Activated CD4-positive, alpha-beta T cell treated with anti-CD3 and anti-CD28 coated beads, Interleukin-2, amount 50 U/mL, for 4 hours (primary cell): ENCODE measurements at places on chromosomes 16 and 17.

DNA sequence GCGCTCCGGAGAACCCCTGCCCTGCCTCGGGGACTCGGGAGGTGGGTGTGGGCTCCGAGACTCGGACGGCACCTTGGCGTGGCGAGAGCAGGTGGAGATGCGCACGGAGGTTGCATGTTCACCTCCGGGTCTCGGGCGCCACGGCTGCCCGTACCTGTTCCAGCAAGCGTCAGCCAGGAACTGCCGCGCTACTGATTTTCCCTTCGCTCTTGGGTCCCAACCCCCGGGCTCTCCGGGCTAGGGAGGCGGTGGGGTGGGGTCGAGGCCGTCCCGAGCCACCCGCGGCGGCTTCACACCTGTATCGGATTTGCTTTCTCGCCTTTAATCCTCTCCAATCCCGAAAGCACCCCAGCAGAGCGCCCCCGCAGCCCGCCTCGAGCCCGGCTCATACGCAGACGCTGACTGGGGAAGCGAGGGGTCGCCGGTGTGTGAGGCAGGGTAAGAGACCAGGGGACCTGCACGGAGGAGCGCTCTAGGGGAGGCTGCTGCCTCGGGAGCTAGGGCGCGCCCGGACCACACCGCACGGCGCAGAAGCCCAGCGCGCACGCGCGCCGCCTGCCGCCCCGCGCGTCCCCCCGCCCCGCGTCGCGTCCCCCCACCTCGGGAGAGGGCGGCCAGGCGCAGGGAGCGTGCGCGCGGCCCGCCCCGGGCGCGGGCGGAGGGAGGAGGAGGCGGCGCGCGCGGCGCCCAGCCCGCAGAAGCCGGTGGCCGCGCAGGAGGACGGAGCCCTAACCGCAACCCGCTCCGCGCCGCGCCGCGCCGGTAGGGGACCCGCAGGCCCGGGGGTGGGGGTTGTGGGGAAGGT is at the start of gene DUSP14:
Gene DUSP14, plus strand, starts transcription at position 695 of the 805 bp plus-strand sequence. CDS start 22,382 bp downstream, outside the sequence.
- DNase-seq, result peak; percentile 76

DNA sequence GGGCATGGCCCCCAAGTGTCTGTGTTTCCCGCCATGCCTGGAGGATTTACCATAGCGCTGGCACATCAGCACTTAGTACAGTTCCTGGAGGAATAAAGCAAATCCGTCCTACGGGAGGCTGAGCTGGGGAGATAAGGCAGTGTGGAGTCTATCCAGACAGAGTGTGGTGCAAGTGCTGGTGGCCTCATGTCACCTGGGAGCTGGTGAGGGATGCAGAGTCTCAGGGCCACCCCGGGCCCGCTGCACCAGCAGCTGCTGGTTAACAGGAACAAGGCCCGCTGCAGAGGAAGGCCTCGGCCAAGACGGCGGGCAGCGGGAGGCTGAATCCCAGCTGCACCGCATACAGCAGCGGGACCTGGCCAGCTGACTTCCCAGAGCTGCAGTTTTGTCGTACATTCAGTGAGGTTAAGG is 57.3 kb upstream of the CDC42EP4 start:
- DNase-seq, result no peak

DNA sequence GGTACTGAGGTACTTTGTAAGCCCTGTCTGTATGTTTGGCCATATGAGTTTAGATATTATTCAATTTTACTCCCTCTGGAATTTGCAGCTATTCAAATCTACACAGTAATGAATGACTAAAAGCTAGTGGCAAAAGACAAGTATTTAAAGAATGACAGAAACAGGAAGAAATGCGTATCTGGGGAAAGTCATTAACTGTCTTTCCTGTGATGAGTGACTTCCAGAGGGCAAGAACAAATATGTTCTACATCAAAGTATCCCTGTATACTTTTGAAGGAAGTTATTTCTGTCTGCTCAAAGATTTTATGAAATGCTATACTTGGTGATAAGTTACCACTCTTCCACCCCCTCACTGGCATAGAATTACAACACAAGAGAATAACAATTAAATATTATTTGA is 489.3 kb upstream of the SOX9 start:
- no peak for DNase-seq

DNA sequence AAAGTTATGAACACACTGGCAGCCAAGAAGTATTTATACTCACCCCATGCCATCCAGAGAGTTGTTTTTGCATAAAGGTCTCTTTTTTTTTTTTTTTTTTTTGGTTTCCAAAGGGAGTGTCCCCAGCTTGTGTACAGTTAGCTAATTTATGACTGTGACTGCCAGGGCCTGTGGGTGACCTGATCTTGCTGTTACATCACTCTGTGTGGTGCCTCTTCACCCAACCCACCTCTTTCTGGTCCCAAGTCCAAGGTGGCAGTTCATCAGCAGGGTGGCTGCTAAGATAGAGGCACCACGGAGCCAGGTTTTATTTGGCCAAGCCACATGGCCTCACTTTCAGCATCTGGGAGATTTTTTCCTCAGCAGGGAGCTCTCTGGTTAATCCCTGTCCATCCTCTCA is at the start of gene NOS2:
Gene NOS2, minus strand, starts transcription at position 8 of the 400 bp plus-strand sequence. CDS start 1,720 bp downstream, outside the sequence.
- no peak for DNase-seq

DNA sequence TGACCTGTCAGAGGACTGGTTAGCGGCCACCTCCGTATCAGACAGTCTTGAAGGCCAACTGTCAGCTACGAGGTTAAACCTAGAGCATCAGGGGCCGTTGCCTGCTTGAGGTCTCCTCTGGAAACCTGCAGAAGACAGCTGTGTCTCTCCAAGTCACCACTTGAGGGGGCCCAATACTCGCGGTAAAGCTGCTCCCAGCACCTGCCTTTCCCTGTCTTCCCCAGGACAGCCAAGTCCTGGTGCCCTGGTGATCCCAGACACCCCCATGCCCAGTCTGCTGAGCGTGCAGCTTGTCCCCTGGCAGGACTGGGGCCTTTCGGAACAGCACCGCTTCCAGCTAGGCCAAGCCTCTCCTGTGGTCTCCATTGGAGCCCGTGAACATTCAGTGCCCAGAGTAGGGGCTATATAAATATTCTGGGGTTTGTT is 80.1 kb downstream of the DNAH17 start:
- peak; percentile 48 for DNase-seq

- DNase-seq, result no peak
Measured at GRCh38 chr16:4682084-4682591, 11.2 kb upstream of the NUDT16L1 start.

DNA sequence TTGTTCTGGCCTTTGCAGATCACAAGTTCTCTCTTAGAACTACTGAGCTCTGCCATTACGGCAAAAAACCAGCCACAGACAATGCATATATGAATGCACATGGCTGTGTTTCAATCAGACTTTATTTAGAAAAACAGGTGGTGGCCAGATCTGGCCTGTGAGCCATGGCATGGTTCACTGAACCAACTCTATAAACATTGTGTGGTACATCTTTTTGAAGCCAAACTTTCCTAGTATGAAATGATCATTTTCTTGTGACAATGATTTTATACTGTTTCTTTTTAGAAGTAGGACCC is 65.9 kb upstream of the AMZ2 start:
- no peak for DNase-seq

- DNase-seq, result no peak
Measured at GRCh38 chr16:21033704-21034103, 116.9 kb downstream of the DNAH3 start.

DNA sequence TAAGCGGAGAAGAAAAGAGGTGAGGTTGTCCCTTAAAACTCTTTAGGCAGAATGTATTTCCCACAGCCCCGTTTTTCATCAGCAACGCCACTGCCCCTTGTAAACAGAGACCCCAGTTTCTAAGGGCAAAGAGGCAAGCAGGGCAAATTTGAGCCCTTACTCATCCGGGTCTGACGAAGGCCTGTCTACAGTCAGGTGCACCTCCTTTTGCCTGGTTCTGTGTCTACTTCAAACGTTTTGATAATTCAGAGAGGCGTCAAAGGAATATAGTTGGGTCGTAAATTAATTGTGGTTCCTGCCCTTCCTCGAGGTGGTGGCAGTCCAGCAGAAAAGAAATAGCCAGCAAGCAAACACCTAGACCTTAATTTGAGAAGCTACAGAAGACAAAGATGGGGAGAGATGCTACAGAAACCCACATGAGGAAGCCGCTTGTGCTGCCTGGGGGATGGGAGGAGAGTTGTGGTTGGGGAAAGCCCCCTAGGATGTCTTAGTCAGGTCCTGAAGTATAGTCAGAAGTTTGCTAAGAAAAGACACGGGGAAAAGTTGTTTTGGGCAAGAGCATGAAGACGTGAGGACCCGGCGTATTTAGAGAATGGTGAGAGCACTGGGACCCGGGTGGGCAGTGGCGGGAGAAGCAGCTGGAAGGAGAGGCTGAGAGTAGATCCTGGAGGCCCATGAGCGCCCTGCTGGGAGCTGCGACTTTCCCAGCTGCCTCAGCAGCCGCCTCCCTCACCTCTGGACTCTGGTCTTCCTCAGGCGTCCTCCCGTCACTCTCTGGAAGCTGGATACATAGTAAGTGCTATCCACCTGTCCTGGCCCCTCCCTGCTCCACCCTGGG is 2.4 kb downstream of the FBRS start:
- peak; percentile 80 for DNase-seq

GRCh38 chr17:9488556-9488955 is 87.1 kb downstream of the STX8 start:
- no peak for DNase-seq

DNA sequence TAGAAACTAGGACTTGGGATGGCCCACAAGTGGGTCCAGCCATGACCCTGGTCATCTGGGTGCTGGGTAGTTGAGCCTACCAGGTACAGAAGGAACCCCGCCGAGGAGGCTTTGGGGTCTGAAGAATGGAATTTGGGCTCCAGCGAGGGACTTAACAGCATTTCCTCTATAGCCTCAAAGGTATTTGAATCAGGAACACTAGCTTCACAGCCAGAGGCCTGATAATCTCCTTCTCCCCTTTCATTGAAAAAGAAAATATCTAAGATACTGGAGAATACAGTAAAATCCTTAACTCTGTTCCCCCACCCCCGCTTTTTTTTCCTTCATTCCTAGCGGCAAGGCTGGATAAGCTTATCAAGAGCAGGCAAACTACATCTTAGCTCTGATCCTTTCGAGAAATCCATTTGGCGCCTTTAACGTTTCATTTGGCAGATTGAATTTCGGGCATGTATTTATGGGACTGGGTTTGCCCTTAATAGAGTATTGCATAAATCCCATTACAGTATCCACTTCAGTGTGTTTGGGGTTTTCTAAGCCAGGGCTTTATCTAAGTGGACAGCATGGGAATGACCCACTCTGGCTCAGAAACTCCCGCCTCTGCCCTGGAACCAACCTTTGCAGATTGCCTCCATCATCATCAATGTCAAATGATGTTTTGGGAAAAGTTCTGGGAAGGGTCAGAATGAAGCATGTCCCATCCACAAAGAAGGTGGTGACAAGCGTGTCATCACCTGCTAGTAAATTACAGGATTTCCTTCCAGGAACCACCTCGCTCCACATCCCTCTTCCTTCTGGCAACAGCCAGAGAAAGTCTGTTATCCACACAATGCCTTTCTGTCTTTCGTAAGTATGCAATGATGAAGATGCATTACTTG is 36.9 kb downstream of the XYLT1 start:
- no peak for DNase-seq

- DNase-seq, result no peak
Measured at GRCh38 chr17:58632324-58633314, 59.2 kb downstream of the TEX14 start.

GRCh38 chr17:28613931-28614381 is at the start of gene RSKR:
Gene RSKR, minus strand, starts transcription at chr17:28614185. Its CDS starts 24 bp downstream, at chr17:28614161.
- no peak for DNase-seq

DNA sequence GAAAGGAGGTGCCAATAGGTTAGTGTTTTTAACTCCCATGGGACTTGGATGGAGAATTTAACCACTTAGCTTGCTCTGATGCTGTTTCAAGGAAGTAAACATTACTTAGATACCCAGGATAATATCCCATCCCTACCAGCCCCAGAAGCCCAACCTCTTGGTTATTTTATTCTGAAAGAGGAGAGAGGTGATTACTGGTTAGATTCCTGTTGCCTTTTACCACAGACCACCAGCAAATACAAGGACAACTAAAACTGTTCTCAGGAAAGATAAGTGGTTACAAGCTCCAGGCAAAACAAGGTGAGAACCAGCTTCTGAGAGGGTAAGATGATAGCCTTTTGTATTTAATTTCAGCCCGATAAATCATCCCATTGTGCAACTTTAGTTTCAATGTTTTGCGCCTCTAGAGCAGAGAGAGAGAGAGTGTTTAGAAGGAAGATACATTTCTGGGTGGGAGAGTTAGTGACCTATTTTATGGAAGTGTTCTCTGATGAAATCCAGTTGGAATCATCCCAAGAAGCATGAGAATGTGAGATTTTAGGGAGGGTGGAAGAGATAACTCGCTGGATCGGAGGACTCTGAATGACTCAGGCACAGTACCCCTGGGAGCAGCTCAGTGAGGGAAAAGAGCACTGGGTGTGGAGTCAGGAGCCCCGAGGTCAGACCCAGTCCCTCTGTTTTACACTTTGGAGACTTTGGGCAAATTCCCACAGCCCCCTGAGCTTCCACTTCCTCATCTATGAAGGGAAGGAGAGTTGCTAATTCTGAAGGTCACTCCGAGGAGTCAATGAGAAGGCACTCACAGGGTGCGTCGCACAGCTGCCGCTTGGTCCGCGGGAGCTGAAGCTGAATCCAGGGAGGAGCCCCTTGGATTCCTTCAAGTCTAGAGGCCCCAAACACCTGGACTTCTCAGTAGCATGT is 12.1 kb downstream of the GLP2R start:
- no peak for DNase-seq

DNA sequence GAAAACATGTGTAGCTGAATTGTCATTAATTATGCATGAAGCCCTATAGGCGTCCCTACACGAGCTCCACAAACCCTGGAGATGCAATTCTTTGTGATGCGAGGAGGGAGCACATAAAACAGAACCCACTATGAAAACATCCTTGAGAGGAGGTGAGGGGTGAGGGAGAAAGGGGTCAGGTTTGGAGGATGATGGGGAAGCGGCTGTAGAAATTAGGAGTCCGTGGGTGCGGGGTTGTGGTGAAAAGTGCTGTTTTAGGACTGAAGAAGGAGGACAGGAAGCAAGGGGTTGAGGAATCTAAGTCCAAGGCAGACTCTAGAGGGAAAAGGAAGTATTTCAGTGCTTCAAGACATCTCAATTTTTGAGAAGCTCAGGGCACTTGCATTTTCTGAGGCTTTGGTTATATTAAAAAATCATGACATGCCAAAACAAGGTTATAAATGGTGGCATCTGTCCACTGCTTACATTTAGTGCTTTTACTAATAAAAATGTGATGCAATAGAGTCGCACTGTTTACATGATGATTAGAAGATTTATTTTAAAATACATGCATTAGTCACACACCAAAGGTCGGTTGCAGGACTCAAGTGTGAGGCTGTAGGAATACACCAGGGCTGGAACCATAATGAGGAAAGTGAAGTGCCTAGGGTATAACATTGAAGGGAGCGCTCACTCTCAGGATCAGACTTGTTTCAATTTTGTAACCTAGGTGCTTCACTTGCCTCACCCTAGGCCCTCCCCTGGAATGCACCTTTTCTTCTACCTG is 379.5 kb downstream of the HS3ST4 start:
- DNase-seq, result no peak
